Dorsolateral prefrontal cortex (tissue), 122 donors: ENCODE measurements at places on chromosomes 6 and 20.
A peak's percentile ranks its signal among the peaks of the same experiment; 100 is the strongest.

DNA sequence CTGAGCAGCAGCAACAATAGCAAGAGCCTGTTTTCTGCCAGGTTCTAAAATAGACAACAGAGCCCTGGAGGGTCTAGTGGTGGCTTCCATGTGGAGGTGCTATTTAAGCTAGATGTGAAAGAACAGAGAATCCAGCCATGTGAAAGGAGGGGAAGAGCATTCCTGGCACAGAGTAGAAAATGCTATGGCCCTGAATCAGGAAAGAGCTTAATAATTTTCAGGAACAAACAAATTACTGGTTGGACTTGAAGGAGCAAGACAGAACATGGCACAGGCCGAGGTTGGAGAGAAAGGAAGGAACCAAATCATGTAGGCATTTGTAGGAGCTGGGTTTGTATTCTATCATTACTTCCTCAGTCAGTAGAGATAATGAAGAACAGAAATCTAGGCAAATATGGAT, 98.3 kb downstream of the AIG1 start:
- DNase-seq = no peak

- no peak for DNase-seq
Measured at GRCh38 chr20:3896302-3896701, 7.1 kb downstream of the PANK2 start.

DNA sequence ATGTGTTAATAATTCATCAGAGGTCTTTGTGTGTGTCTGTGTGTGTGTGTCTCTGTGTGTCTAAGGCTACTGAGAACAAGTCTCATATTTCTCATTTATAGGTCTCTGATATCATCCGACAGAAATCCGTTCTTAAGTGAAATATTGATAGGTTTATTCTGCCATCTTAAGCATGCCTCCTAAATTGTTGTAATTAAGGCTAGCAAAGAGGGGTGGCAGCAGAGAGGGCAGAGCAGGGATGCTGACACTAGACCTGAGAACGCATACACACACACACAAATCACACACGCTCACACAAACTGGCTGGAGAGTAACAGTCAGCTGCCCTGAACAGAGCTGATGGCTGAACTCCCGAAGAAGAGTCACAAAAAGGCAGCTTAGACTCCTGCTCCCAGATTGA, 84.9 kb upstream of the LRFN2 start:
- DNase-seq = no peak

GRCh38 chr6:87029711-87030314, 65.1 kb downstream of the CGA start:
- DNase-seq = no peak

GRCh38 chr20:56835829-56836550, 206.9 kb downstream of the TFAP2C start:
- no peak for DNase-seq

GRCh38 chr6:139482287-139482686, 107.8 kb upstream of the CITED2 start:
- DNase-seq = no peak

DNA sequence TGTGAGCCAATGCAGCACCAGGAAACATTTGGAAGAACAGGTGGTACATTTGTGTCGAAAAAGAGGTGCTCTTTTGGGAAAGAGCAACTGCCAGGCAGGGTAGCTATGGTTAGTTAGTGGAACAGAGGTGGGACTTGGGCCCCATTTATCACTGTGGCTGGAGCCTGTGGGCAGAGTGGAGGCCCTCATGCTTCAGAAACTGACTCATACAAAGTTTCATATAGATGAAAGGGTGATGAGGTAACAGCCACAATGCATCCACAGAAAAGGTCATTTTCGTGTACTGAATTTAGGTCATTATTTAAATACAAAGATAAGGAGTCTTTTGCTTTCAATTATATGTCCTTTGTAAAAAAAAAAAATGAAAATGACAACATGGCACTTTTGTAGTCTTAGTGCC, 76.4 kb upstream of the HS3ST5 start:
- DNase-seq = no peak

GRCh38 chr6:7145885-7146828, 38.4 kb downstream of the RREB1 start:
- DNase-seq = no peak

GRCh38 chr20:40667503-40667902, 21.5 kb downstream of the MAFB start:
- no peak for DNase-seq

DNA sequence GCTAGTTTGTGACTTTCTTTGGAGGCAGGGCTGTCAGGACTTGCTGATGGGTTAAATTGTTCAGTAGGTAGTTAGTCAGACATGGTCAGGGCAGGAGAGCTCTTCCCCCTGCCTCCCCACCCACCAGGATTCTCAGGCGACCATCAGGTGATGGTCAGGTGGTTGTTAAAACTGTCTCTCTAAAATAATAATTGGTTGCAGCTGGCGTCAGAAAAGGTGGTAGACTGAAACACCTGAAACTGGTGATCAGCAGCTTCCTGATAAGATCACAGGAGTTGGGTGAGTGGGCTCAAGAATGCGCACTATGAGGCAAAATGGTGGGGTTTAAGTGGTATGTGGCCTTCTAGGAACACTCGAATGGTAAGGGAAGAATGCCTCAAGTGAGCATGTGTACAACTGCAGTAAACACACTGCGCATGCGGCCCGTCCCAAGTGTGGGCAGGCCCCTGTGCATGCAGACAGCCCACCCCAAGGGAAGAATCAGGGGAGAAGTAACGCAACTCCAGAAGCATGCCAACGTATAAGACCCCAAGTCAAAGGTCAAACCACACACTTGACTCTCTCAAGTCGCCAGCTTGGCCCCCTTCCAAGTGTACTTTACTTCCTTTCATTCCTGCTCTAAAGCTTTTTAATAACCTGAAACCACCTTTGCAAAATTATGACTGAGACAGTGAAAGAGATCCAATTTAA, 7.9 kb upstream of the BLCAP start:
- DNase-seq = no peak

- DNase-seq = no peak
Measured at GRCh38 chr6:38725414-38726183, 10.5 kb downstream of the DNAH8 start.

DNA sequence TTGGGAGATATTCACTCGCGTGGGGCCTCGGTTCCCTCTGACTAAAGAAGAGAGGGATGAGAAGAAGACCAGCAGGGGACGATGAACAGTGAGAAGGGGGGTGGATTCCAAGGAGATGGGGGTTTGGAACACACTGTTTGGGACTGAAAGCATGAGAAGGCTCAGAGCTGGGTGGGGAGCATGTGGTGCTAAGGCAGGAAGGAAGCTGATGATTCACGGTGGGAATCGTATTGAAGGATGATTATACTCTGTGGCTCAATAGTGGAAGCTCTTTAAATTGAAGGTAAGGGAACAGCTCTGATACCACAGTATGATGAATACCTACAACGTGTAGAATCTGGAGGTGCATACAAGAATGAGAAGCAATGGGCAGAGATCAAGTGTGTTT, 117.5 kb upstream of the KCNK16 start:
- no peak for DNase-seq

DNA sequence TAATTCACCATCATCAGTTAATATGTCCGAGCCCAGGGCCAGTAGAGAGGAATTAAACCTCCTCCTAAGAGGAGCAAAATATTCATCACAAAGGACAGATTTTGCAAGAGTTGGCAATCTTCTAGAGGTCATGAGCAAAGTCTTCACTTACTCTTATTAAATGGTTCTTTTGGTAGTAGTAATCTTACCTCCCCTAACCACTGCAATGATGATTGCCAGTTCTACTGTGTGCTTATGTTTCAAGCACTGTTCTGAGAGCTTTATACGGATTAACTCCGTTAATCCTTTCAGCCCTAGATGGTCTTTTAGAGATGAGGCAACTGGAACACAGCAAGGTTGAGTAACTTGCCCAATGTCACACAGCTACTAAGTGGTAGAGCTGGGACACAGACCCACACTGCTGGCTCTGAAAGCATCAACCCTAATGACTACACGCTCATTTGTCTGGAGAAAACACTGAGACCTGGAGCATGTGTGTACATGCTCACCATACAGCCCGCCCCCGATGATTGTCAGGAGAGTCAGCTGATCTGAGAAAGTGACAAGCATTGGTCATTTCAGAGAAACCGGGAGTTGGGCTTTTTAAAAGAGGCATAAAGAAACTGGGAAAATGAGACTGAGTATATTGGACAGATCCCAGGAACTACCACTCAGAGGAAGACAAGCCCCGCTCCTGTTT, 276.0 kb downstream of the NRN1 start:
- DNase-seq = no peak

- DNase-seq = no peak
Measured at GRCh38 chr20:16004108-16004854, 569.0 kb downstream of the KIF16B start.

GRCh38 chr6:21133901-21134300, 459.6 kb upstream of the SOX4 start:
- DNase-seq = no peak

DNA sequence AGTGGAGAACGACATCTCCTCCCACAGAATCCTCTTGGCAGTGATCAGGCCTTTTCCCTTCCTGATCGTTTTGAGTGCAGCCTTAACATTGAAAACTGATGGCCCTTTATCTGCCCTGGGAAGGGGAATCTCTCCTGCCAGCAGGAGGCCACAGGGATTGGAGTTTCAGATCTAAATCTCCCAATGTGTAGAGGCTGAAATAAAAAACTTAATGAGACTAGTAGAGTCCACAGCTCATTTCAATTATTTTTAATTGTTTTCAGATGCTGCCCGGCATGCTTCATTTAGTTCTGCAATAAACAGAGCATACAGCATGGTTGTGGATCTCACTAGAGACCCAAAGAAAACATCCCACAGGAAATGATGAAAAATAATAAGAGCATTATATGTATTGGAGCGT, 662.2 kb upstream of the HS3ST5 start:
- DNase-seq = no peak

DNA sequence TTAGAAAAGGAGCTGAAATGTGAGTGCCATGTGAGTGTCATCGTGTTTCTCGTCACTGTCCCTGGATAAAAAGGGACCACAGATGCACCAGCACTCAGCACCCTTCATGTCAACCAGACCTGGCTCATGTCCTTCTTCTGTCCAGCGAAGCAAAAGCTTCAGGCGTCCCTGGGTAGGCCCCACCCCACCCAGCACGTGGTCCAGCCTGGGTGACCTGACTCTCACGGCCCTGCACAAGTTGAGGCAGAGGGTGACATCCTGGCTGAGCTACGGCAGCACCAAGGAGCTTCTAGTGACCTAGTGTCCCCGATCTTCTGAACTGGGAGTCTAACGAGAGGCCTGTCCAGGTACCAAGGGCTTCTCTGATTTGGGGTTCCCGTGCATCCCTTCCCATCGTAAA, 37.8 kb downstream of the PSMG4 start:
- DNase-seq = no peak

DNA sequence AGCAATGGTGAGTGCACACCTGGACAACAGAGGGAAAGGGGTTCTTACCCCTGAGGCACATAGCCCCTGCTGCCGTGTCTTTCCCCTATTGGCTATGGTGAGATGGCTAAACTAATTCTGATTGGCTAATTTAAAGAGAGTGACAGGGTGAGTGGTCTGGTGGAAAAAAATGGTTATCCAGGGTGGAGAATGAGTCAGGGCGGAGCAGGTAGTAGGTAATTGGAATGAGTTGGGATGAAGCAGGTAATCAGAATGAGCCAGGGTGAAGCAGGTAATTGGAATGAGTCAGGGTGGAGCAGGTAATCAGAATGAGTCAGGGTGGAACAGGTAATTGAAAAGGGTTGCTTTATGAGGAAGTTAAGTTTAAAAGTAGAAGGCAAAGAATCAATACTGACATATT, 200.3 kb downstream of the EYA4 start:
- no peak for DNase-seq

DNA sequence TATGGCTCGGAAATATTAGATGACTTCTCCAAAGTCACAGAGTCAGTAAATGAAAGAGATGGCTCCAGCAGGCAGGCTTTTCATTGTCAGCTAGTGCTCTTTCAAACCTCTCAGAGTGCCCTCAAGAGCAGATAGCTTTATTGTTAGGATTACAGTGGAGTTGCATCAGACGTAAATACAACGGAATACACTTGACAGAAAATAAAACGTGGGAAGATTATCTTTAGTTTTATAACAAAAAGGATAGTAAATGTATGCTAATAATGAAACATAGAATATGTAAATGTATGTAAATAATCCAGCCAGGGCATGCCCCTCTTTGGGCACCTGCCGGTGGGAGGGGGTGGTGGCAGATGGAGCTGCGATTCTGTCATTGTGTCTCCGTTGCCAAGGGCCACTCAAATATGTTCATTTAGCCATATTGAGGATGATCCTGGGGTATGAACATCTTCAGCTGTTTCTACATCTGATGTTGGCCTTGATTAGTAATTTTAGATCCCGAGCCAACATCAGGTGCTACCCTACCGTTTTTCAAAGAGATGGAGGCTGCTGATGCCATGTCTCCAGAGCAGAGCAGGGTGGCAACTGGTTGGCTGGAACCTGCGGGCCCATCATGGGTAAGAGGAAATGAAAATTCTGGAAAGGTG, 358.3 kb upstream of the SULF2 start:
- no peak for DNase-seq

DNA sequence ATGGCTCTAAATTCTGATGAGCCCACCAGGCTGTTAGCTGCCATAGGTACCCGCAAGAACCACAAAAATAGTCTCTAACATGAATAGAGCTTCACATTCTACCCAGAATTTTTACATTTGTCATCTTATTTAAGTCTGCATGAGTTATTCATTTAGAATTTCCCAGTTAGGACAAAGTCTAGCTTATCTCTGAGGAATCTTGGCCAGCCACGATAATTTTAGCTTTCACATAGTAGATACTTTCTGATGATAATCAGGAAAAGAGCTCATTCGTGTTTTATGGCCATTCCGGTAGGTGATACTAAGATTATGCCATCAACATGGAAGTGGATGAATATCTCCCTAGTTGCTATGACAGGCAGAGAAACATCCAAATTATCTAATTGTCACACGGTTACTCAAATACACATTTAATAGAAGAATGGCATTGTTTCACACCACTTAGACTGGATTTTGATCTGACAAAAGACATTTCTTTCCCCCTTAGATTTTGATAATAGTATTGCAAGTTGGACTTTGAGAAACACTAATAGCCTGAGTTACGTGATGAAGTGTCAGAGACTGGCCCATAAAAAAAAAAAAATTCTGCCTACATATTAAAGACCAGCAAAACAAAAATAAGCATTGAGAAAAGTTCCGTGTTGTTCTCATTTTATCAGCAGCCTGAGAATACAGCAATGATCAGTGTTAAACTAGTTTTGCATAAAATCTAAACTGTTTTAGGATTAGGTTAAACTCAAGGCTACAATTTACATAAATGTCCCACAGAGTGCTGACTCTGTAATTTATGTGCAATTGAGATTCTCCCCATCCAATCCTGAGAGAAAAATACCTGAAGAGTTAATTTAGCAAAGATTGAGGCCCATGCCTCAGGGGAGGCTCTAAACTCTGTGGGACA, 397.5 kb upstream of the ARID1B start:
- DNase-seq = no peak

GRCh38 chr20:11267131-11267761, 593.4 kb upstream of the JAG1 start:
- peak; percentile 71 for DNase-seq

- no peak for DNase-seq
Measured at GRCh38 chr6:92906385-92906784, 513.0 kb downstream of the EPHA7 start.

- no peak for DNase-seq
Measured at GRCh38 chr20:36479938-36480337, 61.4 kb upstream of the MYL9 start.
